ENCODE measurements at places on chromosomes 7 and 10.

- no peak for DNase-seq
These were observed 265.3 kb downstream of the HDAC9 start for GRCh38 chr7:18760631-18761445.

GRCh38 chr10:67772894-67773511 is 65.0 kb downstream of the DNAJC12 start:
- no peak for DNase-seq

GRCh38 chr10:49053053-49053997 is 62.0 kb downstream of the VSTM4 start:
- no peak for DNase-seq

DNA sequence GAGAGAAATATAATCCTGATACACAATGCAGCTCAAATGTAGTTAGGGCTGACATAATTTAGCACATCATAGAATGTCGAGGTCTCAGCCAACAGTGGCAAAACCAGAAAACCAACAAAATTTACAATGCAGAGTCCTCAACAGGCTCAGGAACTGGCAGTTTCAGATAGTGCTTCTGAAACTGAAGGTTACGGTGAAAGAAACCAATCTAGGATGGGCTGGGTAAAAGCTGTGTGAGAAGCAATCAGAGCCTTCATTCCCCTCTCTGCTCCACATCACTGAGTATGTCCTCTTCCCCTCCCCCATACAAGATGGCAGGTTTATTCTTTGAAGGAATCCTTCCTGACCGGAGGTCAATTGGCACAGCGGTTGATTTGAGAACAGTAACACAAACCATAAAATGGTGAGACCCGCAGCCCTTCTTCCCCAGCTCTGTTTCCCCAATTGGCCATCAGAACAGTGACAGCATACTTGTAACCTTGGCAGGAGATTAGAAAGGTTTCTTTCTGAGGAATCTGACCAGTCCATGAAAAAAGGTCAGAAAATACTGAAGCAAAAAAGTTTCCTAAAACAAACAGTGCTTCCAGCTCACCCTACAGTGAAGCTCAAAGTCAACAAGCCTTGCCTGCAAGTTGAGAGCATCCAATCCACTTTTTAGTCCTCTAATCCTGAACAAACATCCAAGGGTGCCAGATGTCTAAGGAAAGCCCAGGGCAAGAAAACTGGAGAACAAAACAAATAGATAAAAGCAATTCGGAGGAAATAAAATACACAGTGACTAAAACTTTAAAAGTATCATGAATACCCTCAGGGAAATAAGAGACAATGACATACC is 53.9 kb upstream of the IL6 start:
- no peak for DNase-seq

DNA sequence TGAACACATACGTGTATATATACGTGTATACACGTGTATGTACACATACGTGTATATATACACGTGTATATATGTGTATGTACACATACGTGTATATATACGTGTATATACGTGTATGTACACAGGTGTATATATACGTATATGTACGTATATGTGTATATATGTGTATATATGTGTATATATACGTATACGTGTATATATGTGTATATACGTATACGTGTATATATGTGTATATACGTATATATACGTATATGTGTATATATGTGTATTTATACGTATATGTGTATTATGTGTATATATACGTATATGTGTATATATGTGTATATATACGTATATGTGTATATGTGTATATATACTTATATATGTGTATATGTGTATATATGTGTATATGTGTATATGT is 44.3 kb downstream of the CD36 start:
- no peak for DNase-seq
